ENCODE measurements at places on chromosomes 7 and 10.

DNA sequence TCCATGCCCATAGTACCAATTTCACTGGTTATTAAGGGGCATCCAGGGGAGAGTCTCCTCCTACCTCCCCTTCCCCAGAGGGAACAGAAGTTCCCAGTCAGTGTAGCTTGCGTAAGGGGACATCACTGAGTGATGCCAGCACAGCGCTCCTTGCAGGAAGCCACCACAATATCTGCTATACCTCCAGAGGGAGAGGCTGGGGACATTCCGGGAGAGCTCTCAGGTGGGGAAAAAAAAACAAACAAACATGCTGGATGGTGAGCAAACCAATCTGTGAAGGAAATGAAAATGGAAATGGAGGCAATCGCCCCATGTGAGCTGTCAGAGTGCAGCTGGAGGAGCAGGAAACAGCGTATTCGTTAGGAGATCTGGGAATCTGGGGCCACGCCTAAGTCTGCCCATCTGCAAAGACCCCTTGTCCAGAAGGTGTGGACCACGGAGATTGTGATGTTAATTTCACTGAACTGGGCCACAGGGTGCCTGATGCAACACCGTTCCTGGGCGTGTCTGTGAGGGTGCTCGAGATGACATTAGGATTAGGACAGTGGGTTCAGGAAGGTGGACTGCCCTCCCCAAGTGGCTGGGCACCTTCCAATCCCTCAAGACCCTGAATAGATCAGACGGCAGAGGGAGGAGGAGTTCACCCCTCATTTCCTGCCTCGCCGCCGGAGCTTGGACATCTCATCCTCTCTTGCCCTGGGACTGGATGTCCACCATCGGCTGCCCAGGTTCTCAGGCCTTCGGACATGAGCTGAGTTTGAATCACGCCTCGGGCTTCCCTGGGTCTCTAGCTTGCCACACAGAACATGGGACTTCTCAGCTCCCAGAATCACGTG, 30.5 kb downstream of the GNA12 start:
- no peak for DNase-seq

GRCh38 chr7:51035716-51036115, 253.0 kb upstream of the GRB10 start:
- DNase-seq = no peak

GRCh38 chr10:109040622-109041021, 882.7 kb downstream of the XPNPEP1 start:
- no peak for DNase-seq

- DNase-seq = no peak
Measured at GRCh38 chr10:111075577-111076185, 1.1 kb upstream of the ADRA2A start.

GRCh38 chr7:95472581-95473161, 13.1 kb upstream of the ASB4 start:
- no peak for DNase-seq

- no peak for DNase-seq
Measured at GRCh38 chr10:1059902-1060301, 3.7 kb downstream of the WDR37 start.

DNA sequence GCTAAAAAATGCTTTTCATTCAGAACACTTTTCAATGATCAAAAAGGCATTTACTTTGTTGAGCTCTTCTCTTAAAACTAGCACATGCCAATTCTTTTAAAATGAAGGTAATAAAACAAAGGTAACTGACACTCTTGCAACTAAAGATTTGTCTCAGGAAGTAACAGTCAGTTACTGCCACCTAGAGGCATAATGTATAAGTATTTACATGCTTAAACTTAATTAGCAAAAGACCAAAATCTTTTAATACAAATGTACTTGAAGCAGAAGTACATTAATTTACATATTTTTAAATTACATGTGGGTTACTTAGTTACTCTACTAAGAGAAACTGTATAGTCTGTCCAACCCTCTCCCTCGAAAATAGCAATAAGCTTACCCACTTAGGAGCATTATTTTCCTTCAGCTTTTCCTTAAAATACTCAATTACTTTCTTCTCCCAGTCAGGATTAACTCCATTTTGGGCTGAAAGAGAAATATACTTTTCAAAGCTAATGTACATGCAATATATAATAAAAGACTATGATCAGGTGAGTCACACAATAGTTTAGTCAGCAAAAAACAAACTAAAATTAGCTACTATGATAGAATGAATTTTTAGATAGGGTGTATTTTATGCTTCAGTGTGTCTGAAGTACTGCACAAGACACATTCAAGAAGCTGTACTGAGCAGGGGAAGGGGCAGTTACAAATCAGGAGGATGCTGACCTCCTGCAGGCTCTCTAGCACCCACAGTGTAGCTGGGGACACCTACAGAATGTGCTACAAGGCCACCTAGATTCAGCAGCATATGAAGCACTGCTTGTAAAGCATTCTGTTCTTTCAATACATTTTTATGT, 13.0 kb downstream of the MCMBP start:
- DNase-seq = peak; percentile 47

DNA sequence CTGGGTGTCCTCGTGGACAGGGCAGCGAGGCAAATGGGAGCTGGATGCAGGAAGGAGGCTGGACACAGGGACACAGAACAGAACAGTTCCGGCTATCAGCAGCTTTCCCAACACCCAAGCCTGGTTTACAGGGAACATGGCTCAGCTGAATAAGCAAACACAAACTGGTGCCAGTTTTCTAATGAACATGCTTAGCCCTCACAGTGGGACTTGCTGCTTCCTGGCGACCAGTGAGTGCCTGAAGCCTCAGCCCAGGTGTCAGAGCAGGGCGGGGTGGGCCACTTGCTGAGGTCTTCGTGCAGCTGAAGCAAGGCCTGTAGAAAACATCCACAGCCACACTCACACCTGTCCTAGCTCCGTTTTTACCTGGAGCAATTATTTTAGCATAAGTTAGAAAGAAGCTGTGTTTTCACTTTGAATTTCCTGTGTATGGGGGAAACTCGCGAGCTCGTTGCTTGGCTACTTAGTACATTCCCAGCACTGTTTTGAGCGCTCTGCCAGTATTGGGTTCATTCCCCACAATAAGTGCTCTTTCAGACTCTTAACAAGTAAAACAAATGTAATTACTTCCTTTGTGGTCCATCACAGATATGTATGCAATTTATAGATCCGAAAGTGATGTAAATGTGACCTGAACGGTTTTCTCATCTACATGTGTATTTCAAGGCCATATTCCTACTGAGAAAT, 261.2 kb upstream of the SHH start:
- DNase-seq = no peak

DNA sequence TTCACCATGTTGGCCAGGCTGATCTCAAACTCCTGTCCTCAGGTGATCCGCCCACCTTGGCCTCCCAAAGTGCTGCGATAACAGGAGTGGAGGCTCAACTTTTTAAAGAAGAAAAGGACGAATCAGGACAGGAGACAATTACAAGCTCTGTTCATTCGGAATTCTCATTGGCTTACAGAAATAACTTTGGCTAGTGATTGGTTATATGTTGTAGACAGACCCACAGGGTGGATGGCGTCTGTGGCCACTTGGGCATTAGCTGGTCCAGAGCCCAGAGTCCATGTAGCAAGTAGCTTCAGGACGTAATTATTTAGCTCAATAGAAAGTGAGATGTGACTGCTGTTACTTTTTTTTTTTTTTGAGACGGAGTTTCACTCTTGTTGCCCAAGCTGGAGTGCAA, 160.5 kb upstream of the TNRC18 start:
- DNase-seq = no peak

- DNase-seq = no peak
Measured at GRCh38 chr7:135925210-135925609, 51.9 kb downstream of the MTPN start.

DNA sequence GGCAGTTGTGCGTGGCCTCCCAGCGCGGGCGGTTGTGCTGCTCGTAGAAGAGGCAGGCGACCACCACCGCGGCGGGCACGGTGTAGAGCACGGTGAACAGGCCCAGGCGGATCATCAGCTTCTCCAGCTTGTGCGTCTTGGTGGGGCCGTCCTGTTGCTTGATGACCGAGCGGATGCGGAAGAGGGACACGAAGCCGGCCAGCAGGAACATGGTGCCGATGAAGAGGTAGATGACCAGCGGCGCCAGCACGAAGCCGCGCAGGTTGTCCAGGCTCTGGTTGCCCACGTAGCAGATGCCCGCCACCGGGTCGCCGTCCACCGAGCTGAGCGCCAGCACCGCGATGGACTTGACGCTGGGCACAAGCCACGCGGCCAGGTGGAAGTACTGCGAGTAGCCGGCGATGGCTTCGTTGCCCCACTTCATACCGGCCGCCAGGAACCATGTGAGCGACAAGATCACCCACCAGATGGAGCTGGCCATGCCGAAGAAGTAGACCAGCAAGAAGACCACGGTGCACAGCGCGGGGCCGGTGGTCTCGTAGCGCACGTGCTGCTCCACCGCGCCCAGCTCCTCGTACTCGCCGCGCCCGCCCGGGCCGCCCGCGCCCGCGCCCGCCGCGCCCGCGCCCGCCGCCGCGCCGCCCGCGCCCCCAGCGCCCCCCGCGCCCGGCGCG, 2.2 kb downstream of the FZD8 start:
- no peak for DNase-seq

All from LoVo (cell line).